Effector memory CD4-positive, alpha-beta T cell (primary cell): ENCODE measurements at places on chromosomes 16 and 17.
A peak's percentile ranks its signal among the peaks of the same experiment; 100 is the strongest.

DNA sequence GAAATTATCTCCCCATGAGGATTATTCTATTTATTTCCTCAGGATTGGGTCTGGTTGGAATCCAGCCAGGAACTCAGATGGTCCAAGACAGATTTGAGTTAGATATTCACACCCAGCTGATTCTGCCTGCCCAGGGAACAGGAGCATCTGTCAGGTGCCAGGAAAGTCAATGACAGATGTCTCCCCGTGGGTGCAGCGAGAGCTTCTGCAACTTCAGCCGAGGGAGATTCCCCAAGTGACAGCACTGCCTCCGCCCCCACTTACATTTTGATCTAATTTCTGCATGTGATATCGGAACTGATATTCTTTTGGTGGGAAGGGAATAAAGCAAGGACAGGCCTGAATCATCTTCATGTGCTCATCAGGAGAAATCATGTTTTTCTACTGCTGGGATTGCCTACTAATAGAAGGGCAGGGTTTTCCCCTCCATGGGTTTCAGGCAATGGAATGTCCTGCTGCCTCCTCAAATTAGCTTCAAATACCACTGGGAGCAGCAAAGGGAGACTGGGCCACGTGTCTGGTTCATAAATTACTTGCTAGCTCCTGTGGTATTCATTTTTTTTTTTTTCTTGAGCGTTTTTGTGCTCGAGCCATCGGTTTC, 15.7 kb upstream of the DHX8 start:
- DNase-seq, result no peak

- DNase-seq, result no peak
These were observed 112.0 kb downstream of the CLEC16A start for GRCh38 chr16:11056090-11056992.

DNA sequence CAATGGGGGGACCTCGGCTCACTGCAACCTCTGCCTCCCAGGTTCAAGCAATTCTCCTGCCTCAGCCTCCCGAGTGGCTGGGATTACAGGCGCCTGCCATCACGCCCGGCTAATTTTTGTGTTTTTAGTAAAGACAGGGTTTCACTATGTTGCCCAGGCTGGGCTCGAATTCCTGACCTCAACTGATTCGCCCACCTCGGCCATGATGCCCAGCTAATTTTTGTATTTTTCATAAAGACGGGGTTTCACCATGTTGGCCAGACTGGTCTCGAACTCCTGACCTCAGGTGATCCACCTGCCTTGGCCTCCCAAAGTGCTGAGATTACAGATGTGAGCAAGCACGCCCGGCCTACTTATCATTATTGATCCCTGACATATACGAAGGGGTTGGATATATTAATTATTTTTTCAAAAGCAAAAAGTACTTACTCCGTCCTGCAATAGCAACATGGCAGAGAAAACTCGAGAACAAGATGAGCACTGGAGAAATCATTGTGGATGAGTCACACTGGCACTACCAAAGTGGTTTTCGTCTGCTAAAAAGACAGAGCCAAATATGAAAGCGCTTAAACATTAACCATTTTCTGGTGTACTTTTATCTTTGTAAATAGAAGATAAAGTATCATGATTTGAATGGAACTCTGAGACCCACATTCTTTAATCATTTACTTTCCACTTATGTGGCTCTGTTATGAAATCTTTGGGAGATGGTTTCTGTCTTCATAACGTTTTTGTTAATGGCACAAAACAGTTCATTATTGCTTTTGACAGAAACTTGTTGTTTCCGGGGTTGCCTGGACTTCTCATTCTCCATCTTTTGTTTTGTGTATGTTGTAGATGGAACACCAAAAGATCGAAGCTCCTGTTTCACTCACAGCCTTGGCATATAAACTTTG, at the start of gene APOH:
Gene APOH, minus strand, starts transcription at position 529 of the 896 bp plus-strand sequence. Its CDS starts 36 bp downstream, at position 493.
- no peak for DNase-seq

DNA sequence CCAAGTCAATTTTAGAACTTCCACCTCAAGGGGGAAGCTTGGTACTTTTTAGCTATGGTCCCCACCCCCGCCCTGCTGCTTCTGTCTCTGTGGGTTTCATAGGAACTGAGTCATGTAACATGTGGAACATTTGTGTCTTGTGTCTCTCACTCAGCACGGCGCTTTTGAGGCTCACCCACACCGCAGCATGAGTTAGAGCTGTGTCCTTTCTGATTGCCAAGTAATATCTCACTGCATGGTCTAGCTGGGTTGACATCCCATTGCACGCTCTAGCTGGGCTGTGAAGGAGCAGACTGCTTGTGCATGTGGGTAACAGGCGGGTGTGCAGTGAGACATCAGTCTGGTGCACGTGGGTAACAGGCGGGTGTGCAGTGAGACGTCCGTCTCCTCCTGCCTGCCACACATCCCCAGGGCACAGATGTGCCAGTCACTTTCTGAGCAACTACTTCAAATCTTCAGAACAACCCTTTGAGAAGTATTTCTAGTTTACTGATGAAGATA, 26.4 kb upstream of the SLC7A5 start:
- DNase-seq, result peak; percentile 23

DNA sequence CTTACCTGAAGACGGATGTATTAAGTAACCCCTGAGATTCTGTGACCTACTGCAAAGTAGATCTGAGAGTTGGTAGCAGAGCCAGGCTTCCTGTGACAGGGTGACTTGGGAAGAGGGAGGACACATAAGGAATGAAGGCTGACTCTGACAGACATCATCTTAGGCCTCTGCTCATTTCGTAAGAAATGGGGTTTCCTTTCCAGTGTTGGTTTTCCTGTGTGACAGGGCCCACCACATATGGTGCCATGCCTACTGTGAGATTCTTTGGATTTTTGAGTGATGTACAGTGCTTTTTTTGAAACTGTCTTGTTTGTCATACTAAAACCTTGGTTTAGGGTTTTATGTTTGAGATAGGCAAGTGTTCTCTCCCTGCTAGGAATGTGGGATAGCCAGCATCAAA, 12.7 kb downstream of the LIG3 start:
- no peak for DNase-seq

- no peak for DNase-seq
These were observed at the start of gene CD79B for GRCh38 chr17:63931981-63932561. TSS of gene CD79B (minus strand) at chr17:63932331. CDS start at chr17:63932261, 70 bp downstream.

- DNase-seq, result no peak
These were observed 10.6 kb downstream of the NAA60 start for GRCh38 chr16:3454093-3454492.

DNA sequence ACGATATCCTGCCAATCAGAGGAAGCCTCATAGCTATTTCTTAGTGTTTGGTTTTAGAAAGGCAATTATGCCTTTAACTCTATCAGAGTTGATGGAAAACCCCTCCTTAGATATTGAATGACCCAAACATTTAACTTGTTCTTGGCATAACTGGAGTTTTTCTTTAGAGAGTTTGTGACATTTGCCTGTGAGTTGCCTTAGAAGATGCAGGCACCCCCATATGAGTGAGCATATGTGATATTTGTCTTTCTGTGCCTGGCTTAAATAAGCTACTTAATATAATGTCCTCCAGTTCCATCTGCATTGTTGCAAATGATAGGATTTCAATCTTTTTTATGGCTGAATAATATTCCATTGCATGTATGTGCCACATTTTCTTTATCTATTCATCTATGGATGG, 19.6 kb upstream of the B4GALNT2 start:
- no peak for DNase-seq
